ENCODE measurements at places on chromosomes 12 and 14.

DNA sequence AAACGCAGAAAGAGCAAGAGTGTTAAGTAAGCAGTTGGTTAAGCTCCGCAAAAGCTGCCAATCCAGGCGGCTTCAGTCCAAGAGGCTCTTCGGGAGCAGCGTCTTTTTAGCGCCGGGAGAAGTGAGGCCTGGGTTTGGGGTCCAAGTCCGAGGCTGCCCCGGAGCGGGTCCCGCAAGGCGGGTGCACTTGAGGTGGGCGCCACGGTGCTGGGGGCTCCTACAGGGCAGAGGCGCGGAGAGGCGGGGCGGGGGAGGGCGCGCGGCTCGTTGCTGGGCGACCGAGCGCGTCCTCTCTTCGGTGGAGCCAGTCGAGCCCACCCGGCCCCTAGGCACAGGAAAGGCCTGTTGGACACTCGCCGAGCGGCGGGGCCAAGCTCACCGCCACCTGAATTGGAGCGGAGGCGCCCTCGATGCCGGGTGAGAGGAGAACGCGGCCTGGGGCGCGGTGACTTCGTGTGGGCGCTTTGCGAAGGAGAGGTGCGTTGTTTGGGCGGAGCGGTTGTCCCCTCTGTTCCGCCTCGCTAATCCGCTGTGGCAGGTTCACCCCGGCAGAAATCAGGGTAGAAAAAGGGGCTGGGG lies 15.6 kb downstream of the TTC6 start:
- no peak for DNase-seq

- DNase-seq: no peak
Measured at GRCh38 chr12:57724003-57724935, 14.3 kb downstream of the AGAP2 start.

DNA sequence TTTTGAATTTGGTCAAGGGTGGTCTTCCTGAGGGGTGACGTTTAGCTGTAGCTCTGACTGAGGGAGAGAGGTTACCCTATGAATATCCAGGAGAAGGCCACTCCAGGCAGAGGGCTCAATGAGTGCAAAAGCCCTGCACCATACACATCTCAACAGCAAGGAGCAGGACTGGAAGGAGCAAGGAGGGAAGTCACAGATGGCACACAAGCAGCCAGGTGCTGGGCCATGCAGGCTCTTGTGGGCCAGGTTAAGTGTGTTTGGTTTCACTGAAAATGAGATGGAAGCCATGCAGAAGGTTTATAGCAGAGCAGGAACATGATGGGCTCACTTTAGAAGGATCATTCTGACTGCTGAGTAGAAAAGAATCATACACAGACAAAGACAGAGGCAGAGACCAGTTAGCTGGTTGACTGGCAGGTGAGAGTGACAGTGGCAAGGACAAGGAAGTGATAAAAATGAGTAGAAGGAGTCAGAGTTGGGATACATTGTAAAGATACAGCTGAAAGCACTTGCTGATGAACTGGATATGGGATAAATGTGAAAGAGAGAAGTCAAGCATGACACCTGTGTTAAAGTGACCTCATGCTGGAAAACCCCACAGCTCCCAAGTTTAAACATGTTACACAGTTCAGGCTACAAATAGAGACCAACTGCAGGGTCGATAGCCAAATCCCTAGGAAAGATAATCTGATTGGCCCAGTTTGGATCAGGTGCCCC lies 81.2 kb downstream of the PRKD1 start:
- no peak for DNase-seq

- no peak for DNase-seq
Measured at GRCh38 chr12:206746-207440, 7.1 kb downstream of the SLC6A12 start.

DNA sequence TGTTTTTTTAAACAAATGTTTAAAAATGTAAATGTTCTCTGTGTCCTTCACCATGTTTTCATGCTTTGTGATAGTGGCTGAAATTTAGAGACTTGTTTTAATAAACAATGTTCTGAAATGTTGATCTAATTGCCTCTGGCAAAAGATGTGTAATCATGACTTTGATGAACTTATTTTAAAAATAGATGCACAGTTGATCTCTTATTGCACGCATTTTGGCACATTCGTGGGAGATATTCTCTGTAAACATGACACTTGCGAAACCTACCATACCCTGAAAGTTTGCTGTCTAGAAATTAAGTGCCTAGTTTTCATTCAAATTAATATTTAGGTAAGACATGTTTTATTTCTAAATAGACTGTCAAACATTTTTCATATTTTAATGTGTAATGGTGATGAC lies 119.7 kb upstream of the DNM1L start:
- no peak for DNase-seq

- no peak for DNase-seq
Measured at GRCh38 chr12:106118-106591, 39.6 kb downstream of the IQSEC3 start.

GRCh38 chr12:121107681-121108080 lies 25.0 kb upstream of the P2RX7 start:
- no peak for DNase-seq

GRCh38 chr14:25011095-25011494 lies 38.9 kb downstream of the STXBP6 start:
- DNase-seq: no peak

DNA sequence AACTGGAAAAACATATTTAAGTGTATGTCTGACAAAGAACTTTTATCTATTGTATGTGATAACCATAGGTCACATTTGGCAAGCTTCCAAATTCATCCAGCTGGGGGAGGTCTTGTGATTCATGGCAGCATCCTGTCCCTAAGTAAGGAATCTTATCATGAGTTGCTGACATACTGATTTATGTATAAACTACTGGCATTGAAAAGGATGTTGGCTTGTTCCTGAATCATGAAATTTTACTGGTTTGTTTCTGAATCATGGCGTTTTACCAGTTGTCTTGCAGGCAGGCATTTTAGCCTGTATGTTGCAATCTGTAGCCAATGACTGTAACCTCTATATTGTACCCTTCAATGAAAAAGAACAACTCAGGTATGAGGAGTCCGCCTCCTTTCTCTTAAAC lies 244.8 kb downstream of the IPO8 start:
- DNase-seq: no peak

- DNase-seq: no peak
Measured at GRCh38 chr12:77294016-77294415, 228.6 kb upstream of the E2F7 start.

GRCh38 chr14:43621282-43621681 lies 885.8 kb downstream of the FSCB start:
- no peak for DNase-seq

DNA sequence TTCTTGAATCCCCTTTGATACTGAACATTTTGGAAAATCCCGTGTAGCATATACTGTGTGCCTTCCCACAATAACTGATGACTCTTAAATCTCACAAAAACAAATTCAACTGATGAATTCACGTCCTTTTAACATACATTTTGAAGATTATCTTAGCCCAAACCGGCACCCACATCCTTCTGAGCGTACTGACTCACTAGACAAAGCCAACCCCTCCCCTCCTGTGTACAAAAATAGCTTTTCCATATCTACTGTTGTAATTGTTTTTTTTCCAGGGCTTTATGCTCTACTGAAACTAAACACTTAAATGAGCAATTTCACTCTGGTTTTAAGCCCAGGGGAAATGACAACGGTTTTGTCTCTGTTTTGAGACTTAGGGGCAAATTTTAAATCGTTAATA lies 109.4 kb upstream of the ATF7IP start:
- DNase-seq: no peak
